ENCODE measurements at places on chromosomes 13 and 19.
A peak's percentile ranks its signal among the peaks of the same experiment; 100 is the strongest.

DNA sequence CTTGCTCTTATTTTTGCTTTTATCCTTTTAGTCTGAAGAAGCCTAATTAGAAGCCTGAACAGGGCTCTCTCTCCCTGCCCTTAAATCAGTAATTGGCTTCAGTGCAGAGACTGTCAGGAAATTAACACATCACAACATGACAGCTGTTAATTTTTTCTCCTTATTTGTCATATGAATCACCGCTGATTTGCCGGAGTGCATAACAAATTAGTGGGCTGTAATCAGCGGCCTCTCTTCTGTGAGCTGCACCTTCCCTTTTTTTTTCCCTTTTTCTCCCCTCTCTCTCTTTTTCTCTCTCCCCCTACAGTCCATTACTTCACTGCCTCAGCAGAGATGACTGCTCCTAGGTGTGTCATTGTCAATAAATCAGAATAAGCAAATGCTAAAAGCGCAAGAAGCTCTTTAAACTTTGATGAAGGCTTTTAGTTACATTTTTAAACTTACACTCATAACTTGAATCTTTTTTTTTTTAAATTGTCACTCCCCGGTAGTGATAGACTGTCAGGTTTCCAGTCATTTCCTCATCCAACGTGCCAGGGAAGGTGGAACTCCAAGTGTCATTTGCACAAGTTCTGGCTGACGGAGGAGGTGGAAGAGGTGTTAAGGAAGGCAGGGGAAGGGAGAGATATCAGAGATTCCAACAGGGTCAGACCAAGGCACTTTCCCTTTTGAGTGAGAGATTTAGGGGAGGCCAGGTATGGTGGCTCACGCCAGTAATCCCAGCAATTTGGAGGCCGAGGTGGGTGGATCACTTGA lies 197.1 kb upstream of the TSHZ3 start:
- no peak for DNase-seq

DNA sequence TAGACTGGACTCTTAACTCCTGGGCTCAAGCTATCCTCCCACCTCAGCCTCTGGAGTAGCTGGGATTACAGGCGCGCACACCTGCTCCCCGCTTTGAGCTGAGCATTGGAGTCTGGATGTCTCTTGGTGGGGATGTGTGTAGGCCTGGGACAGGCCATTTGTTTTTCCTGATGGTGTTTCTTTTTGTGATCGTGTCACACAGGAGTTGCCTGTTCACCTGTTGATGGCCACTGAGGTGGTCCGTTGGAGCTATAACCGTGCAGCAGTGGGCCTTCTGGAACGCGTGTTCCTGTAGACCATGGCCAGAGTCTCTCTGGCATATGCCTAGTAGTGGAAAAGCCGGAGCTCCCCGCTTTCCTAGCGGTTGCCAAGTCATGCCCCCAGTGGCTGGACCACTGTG lies 3.5 kb downstream of the PAK4 start:
- no peak for DNase-seq

DNA sequence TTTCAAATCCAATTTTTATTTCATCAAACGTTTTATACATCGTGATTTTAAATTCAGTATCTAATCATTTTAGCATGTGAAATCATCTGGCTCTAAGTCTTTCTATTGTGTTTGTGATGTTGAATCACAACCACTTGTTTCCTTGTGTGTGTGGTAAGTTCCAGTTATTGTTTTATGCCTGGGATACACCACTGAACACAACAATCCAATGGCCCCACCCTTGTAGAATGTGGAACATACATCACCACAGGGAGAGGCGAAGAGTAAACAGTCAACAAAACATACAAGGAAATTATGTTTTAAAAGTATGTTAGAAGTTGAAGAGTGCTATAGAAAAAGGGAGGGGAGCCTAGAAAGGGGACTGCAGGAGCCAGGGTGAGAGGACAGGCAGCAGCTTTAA lies 100.5 kb downstream of the EPSTI1 start:
- no peak for DNase-seq

DNA sequence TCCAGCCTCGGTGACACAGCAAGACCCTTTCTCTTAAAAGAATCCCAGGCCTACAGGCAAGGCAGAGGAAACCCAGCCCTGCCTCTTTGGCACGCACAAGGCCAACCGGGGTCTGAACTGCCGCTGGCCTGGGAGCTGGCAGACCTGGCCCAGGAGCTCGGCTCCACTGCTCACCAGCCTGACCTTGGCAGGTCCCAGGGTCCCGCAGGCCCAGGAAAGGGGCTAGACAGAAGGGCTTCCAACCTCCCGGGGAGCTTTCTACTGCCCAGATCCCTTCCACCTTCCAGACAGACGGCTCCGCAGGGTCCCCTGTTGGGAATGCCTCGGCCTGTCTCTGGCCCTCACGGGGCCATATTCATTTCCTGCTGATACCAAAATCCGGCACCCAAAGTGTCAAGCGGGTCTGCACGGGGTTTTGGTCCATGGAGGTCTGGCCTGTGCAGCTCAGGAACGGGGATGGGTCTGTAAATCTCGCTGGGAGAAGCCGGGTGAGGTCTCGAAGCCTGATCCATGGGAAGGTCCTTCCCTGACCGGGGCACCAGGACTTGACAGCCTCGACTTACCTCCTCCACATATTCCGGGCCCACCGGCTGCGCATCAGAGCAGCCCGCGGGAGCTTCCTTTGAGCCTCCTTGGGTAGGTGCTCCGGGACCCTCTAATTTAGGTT lies 36.6 kb upstream of the MATK start:
- no peak for DNase-seq

GRCh38 chr19:16585094-16585801 lies 13.0 kb upstream of the SLC35E1 start:
- no peak for DNase-seq

DNA sequence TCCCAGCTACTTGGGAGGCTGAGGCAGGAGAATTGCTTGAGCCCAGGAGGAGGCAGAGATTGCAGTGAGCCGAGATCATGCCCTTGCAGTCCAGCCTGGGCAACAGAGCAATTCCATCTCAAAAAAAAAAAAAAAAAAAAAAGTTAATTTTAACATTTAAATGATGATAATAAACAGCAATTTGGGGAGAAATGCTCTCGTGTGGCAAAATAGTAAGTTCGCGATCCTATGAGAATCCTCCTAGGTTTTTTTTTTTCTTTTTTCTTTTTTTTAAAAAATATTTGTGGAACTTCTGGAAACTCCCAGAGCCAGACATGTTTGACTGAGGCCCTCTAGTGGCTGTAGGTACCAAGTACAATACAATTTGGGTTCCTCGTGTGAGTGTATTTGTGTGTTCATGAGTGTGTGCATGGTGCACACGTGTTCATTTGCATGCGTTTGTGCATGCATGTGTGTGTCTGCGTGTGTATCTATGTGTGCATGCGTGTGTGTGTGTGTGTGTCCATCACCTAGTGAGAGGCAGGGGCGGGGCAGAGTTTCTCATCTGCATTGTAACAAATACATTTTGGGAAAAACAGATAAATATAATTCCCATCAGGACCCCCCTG lies 31.2 kb downstream of the TMPRSS9 start:
- peak; percentile 34 for DNase-seq

DNA sequence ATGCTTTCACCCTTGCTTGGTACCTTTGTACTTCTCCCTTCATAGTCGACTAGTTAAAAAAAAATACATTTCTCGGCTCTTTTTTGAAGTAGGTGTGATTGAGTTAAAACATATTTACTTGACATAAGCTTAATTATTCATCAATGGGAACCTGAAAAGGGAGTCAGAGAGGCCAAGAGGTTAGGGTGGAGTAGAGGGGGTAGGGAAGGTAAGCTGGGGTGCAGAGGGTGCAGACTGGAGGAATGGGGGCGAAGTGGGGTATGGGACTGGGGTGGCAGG lies 701 bp upstream of the HIF3A start:
- no peak for DNase-seq

- no peak for DNase-seq
These were observed 3.0 kb upstream of the PGLYRP1 start for GRCh38 chr19:46025835-46026234.

- no peak for DNase-seq
These were observed 323.3 kb downstream of the NALCN start for GRCh38 chr13:101092985-101093384.

- no peak for DNase-seq
These were observed 74.9 kb downstream of the SIPA1L3 start for GRCh38 chr19:37981785-37982475.

DNA sequence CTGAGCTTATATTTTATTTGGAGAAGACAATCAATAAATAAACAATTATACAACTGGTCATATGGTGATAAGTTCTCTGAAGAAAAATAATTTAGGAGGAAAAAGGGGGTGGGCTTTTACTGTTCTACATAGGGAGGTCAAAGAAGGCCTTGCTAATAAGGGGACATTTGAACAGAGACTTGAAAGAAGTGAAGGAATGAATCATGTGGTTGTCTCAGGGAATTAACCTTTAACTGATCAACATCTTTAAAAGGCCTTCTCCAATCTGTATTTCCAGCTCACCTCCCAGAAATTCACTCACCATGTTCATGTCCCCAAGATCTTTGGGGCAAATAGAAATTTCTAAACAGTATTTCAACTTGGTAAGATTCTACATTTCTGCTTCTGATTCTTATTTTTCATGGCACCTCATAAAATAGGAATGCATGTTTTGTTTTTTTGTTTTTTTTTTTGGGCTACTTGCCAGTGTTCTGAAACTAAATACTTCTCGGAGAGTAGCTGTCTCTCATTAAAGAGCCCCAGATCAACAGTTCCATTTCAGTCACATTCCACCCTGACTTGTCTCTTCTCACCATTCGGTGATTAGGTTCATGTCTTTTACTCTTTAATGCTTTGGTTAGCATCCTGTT lies 19.2 kb upstream of the LPAR6 start:
- DNase-seq, result no peak

GRCh38 chr19:34066007-34066643 lies 106.2 kb upstream of the LSM14A start:
- DNase-seq, result no peak

DNA sequence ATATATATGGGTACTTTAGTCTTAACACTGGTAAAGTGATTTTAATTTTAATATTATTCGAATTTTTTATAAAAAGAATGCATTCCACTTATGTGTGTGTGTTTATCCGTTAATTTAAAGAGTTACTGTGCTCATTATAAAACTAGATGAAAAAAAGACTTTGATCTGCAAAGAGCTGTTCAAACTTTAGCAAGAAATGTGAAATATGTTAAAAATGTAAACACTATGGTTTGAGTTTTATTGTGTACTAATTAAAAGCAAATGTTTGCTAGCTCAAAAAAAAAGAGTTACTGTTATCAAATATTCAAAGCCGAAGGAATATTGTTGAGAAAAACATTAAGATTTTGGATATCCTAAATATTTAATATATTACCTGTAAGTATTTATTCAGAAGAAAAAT lies 34.5 kb downstream of the UFM1 start:
- no peak for DNase-seq

DNA sequence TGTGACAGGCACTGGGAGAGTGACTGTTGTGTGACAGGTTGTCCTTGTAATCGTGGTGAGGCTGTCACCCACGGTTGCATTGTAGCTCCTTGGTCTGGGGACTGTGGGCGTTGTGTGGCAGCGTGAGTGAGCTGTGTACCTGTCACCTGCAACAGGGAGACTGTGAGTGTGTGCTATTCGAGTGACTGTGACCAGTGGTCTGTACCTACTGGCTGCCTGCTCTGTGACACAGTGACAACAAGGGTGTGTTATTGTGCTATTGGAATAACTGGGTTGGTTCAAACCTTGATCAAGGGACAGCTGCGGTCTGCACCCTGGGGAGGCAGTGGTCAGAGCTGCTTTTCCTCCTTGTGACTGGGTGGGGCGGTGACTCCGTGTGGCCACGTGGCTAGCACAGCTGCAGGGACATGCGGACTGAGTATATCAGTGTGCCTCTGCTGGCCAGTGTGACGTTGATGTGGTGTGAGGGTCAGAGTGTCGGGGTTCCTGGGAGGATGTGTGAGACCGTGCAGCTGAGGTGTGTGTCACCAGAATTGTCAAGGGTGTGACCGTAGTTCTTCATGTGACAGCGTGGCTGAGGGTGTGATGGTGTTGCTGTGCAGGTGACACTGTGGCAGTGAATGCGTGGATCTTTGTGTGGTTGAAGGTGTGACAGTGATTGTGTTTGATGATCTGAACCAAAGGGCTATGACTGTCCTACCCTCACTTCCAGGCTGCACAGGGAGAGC lies 10.1 kb upstream of the NFIX start:
- no peak for DNase-seq

DNA sequence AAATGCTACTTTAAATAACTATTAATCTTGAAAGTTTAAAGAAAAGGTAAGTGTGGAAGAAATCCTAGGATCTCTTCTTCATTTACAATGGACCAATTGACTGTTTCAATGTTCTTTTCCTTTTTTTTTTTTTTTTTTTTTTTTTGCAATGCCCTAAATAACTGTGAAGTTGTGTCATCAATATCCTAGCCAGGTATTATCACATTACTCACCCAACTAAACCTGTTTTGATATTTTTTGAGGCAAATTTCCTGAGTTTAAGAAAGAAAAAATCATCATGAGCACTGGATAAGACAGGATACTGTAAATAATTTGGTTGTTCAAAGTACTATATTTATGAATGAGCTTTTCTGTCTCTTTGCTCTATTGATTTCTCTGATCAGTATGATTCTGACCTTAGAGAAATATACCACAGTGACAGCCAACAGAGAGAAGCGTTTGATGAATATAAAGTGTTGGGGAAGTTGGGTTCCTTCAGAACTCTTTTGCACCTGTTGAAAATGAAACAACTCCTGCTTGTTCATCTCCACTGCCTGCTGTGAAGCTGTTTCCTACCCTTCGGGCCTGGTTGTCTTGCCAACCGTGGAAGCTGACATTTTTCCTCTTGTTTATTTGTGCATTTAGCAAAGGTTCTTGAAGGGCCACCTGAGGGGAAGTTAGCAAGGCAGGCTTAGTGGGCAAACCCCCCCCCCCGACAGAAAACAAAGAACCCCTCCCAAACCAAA lies 1220.5 kb upstream of the SLC10A2 start:
- peak; percentile 39 for DNase-seq

DNA sequence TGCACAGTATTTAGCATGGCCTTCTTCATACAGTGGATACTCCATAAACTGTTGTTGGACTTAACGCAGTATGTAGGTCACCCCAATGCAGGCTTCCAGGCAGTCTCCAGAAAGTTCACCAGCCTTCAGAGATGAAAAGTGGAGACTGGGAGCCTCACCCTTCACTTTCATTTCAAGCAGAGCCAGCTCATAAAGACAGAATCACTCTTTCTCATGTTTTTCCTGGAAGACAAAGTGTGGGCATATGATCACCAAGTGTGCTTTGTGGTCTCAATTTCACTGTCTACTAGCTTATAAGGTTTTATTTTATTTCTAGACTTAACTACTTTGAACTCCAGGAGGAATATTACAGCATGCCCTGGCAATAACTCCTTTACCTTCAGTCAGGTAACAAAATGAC lies 26.3 kb upstream of the TNFSF11 start:
- no peak for DNase-seq

DNA sequence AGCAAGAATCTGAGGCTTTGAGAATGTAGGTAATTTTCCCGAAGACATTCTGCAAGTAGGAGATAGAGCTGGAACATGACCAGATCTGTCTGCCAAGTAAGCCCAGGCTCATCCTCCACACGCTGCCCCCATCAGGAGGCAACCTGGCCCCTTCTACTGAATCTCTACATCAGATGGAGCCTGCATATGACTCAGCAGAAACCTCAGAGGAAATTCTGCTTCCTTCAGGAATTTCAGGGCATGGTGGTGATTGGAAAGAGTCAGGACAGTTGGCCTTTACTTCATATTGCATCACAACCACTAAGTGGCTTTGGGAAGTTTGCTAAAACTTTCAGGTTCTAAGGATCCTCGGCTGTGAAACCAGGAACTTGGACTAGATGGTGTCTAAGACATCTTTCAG lies 85.2 kb downstream of the LRRC63 start:
- no peak for DNase-seq
